Kidney tubule cell (primary cell): ENCODE measurements at places on chromosomes 5 and 9.
A peak's percentile ranks its signal among the peaks of the same experiment; 100 is the strongest.

- no peak for DNase-seq
Measured at GRCh38 chr5:35160486-35161116, 69.7 kb downstream of the PRLR start.

GRCh38 chr5:30104872-30105596 lies 1088.5 kb upstream of the CDH6 start:
- DNase-seq = no peak

- DNase-seq = peak; percentile 15
Measured at GRCh38 chr9:73269430-73270101, 117.9 kb downstream of the ANXA1 start.

DNA sequence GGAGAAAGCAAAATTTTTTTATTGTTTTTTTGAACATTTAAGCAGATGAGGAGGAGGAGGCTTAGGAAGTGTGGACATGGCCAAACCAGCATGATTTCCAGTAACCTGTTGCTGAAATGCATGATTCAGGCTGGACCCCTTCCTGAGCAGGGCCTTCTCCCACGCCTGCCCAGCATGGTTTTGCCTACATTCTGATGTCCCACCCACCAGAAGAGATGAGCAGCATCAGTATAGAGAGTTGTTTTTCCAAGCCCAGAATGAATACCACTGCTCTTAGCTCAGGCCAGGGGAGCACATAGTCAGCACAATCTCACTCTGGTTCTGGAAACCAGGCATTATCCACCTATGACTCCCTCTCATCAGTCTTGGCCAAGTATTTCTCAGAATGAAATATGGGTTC lies 90.1 kb downstream of the PAPPA start:
- no peak for DNase-seq

GRCh38 chr5:72630081-72630480 lies 122.9 kb upstream of the ZNF366 start:
- DNase-seq = no peak

- DNase-seq = peak; percentile 75
Measured at GRCh38 chr5:59757442-59757841, 136.1 kb downstream of the PDE4D start.

- no peak for DNase-seq
Measured at GRCh38 chr5:20446121-20446520, 458.1 kb upstream of the CDH18 start.

GRCh38 chr5:127320032-127320965 lies 29.7 kb downstream of the MEGF10 start:
- DNase-seq = peak; percentile 84

GRCh38 chr5:76576450-76576849 lies 46.8 kb downstream of the F2RL2 start:
- DNase-seq = no peak

- DNase-seq = no peak
Measured at GRCh38 chr5:6202149-6202967, 176.0 kb downstream of the MED10 start.

GRCh38 chr5:166562246-166562645 lies 1729.2 kb upstream of the WWC1 start:
- no peak for DNase-seq

DNA sequence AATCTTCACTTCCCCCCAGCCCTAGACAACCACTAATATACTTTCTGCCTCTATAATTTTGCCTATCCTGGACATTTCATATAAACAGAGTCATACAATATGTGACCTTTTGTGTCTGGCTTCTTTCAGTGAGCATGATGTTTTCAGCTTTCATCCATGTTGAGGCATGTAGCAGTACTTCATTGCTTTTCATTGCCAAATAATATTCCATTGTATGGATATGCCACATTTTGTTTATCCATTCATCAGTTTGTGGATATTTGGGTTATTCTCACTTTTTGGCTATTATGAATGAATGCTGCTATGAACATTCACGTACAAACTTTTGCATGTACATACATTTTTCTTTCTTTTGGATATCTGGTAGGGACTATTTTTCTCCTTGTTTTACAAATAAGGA lies 49.0 kb downstream of the WWC1 start:
- no peak for DNase-seq

GRCh38 chr5:133825631-133826289 lies 142.7 kb downstream of the C5orf15 start:
- DNase-seq = peak; percentile 59

DNA sequence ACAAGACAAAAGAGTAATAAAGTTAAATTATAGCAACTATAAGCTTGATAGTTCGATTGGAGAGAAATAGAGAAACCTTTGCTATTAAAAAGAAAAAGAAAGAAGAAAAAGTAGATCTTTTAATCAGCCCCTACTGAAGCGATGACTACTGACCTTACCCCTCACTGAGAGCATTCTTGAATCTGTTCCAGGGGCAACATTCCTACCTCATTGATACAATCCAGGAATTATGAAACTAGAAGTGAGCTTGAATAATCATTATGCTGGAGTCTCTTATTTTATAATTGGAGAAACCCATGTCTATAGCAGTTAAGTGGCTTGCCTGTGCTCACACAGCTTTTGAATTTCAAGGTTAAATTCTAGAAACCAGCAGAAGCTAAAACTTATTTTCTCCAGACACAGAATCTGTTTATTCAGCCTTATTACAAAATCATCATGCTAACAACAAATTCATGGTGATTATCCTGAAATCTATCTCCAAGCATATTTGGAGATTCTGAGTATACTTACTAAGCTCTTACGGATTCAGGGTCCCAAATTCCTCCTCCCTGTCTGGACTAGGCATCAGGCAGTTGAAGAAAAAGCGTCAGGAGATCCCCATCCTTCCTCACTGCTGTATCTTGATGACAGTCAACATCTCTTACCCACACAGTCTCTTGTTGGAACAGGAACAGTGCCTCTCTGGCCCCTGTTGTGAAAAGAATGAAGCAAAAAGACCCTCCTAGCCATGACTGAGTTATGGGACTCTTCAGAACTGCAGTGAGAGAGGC lies 547.6 kb upstream of the WWC1 start:
- DNase-seq = peak; percentile 86

DNA sequence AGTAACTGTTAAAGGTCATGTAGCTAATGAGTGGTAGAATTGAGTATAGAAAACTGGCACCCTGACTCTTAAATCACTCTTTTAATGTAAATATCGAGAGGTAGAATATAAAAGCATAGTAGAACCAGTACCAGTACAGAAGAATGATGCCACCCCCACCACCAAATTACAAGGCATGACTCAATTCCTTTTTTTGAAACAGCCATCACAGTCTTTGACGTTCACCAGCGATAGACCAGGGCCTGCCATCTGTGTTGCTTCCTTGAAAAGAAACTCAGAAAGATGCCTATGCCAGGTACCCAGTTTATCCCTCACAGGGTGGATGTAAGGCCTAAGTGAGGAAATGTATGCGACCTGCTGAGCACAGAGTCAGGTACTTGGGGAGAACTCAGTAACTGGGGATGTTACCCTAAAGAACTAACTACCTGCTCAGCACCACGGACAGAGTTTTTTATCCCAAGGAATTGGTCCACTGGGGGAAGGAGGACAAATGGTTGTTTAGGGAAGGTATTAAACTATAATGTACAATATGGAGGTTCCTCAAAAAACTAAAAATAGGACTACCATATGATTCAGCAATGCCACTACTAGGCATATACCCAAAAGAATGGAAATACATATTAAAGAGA lies 116.5 kb downstream of the BRINP1 start:
- no peak for DNase-seq

DNA sequence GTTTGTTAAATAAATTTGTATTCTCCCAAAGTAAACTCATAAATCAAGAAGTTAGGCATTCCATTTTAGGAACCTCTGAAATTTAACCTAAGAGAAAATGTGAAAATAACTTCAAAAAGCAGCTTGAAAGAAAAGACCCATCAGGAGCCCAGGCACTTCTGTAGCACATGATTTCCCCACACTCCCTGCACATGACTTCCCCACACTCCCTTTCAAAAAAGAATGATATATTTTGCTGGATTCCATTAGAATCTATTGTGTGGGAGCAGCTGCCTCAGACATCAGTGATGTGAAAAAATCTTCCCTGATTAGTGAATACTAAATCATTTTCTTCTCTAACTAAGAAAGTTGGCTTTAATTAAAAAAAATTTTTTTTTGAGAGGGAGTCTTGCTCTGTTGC lies 83.3 kb downstream of the GLDC start:
- DNase-seq = no peak

GRCh38 chr9:14165376-14166035 lies 148.4 kb downstream of the NFIB start:
- DNase-seq = no peak

DNA sequence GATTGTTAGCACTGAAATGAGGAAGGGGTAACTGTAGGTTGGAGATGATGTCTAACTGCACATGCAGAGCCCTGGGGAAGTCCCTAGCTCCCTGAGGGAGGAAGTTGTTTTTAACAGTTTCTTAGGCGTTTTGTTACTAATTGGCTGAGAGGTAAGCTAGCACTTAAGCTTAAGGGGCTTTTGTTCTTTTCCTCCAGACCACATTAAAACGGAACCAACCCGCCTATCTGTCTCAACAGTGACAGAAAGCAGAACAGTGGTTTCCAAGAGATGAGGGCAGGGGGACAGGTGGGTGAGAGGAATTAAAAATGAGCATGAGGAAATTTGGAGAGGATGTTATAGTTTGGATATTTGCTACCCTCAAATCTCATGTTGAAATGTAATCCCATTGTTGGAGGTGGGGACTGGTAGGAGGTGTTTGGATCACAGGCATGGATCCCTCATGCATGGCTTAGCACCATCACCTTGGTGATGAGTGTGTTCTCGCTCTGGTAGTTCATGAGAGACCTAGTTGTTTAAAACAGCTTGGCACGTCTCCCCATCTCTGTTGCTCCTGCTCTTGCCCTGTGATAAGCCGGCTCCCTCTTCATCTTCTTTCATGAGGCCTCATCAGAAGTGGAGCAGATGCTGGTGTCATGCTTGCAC lies 38.9 kb downstream of the LYRM7 start:
- DNase-seq = peak; percentile 72

- DNase-seq = peak; percentile 37
Measured at GRCh38 chr5:113487416-113487780, 855 bp downstream of the MCC start.

- no peak for DNase-seq
Measured at GRCh38 chr9:133876144-133876543, 116.0 kb downstream of the VAV2 start.

DNA sequence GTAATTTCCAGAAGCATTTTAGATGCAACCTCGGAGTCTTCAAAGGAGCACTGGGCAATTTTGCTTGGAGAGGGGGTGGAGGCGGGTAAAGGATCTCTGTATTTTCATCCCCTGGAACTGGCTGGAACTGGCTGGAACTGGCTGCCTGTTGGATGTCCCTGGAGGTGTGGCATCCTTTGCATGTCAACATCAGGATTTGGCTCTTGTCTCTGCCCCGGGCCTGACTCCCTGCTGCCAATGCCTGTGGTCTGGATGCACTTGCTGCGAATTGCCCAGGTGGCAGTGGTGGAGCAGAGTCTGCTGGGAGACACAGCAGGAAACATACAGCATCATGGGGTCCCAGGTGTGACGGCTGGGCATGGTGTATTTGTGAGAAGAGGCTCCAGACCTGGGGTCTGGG lies 391.3 kb downstream of the GADD45G start:
- DNase-seq = no peak

DNA sequence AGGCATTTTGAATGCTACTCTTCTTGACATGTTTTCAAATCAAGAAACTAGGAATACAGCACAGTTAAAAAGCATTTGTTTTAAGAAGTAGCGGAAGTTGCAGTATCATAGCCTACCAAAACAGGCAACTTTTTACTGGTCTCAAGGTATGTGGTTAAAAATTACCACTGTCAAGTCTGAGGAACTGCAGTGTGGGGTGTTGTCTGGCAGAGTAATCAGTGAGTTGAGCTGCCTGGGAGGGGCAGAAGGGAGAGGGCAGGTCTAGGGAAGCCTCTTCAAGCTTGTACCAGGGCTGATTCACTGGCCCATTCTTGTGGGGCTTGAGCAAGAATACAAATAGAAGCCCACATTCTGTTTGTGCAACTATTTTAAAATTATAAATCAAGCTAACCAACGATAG lies 42.4 kb upstream of the SV2C start:
- DNase-seq = no peak

DNA sequence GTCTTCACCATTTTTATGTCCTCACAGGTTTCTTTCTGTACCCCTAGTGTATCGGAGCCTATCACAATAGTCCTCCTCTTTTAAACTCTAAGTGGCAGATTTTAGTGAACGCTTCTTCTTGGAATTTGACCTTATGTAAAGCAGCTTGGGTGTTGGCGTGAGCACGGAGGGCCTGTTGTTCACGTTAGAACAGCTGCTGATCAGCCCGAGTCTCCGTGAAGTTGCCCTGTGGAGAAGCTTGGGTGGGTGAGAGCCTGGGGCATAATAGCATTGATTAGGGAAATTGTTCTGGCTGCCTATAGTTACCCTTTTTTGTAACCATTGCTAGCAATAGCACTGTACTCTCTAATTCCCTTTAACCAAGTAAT lies 167.0 kb upstream of the OTULINL start:
- no peak for DNase-seq

GRCh38 chr5:135033901-135034235 lies at the start of gene PITX1:
Gene PITX1 (minus strand): TSS chr5:135034228. CDS start chr5:135033881, 347 bp downstream.
- no peak for DNase-seq

DNA sequence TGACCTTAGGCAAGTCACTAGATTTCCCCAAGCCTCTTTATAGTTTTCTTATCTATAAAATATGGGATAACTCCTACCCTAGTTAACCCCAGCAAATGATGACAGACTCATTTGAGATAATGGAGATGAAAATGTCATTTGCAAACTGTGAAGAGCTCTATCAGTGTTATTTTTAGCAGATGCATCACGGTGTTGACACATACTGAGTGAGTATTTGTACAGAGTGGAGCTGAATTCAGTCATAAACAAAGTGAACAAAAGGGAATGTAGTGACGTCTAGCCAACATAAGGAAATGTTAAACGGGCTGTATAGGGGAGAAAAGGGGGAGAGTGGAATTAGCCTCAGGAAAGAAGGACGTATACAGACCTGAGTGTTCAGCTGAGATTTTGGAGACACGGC lies 75.9 kb downstream of the NMUR2 start:
- DNase-seq = no peak

GRCh38 chr5:127292030-127292735 lies 1.6 kb downstream of the MEGF10 start:
- DNase-seq = no peak

DNA sequence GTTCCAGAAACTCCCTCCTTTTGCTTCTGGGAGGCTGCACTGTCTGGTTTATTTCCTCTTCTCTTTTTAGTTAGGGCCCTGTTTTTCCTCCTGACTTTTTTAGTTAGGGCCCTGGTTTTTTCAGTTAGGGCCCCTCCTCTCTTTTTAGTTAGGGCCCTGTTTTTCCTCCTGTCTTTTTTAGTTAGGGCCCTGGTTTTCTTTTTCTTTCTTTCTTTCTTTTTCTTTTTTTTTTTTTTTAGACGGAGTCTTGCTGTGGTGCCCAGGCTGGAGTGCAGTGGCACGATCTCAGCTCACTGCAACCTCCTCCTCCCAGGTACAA lies 15.1 kb downstream of the GSN start:
- no peak for DNase-seq
